DMS153 (cell line): ENCODE measurements at places on chromosomes 11 and 22.

DNA sequence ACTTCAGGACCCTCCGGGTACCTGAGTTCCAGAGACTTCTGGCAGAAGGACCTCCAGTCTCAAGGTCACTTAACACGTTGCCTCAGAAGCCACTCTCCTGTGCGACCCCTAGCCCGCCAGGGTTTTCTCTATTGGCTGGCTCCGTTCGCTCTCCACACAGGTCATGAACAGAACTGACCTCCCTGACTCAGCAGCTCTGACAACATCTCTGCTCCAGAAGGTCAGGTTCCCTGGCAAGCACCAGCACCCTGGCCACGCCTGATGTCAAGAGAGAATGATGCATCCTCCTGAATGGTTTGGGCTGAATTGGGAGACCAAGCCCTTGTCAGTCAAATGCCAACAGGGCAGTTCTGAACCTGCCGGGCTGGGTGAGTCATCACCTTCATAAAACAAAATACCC is 84.3 kb upstream of the TMEM45B start:
- DNase-seq = peak; percentile 66

- no peak for DNase-seq
Observed at GRCh38 chr11:119511614-119512306, 88.8 kb upstream of the THY1 start.

DNA sequence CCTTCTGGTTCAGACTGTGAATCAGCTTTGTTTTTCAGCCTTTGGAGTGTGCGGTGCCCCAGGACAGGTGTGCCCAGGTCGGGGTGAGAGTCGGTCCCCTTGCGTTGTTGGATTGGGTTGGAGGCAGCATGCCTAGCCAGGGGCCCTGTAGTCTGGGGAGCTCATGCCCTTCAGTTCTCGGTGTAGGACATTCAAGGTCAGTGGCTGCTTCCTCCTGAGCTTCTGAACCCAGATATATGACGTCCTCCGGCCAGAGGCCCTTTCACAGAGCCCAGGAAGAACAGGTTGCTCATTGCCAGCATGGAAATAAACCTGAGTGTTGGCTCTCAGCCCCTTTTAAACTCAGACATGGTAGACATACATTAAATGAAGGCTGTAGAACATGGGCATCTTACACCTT is 2.7 kb downstream of the CSRP3 start:
- DNase-seq = no peak

DNA sequence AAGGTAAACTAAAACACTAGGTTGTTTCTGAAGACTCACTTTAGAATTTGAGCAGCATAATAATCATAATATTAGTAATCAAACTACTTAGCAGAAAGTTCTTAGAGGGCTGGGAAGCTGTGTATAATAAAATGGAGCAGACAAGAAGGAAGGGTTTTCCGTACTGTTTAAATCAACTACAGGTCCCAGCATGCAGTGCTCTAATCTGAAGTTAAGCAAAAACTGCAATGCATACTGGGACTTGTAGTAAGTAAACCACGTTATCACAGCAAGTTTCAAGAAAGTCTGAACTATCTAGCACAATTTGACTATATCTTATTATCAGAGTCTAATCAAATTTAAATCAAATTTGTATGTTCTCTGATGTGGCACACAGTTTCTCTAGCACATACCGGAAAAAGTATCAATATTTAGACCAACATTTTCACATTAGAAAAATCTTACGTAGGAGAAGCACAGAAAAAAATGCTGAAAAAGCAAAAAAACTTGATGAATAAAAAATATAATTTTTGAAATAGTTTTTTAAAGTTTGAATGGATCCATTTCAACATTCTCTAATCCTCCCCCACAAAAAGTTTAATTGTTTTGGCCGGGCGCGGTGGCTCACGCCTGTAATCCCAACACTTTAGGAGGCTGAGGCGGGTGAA is 8.2 kb downstream of the PHF21A start:
- DNase-seq = peak; percentile 57

- DNase-seq = peak; percentile 24
Observed at GRCh38 chr11:116853461-116854073, 16.1 kb upstream of the APOA1 start.

DNA sequence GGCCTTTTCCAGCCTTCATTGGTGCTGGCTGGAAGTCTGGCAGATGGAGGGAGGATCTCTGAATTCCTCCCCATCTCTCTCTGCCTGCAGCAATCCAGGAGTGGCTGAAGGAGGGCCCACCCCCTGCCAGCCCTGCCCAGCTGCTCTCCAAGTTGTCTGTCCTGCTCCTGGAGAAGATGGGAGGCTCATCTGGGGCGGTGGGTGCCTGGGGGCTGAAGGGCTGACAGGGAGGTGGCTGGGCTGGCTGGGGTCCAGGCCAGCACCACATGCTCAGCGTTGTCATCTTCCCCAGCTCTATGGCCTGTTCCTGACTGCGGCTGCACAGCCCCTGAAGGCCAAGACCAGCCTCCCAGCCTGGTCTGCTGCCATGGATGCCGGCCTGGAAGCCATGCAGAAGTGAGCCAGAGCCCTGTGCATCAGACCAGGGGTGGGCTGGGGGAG is 12.2 kb downstream of the TKFC start:
- no peak for DNase-seq

DNA sequence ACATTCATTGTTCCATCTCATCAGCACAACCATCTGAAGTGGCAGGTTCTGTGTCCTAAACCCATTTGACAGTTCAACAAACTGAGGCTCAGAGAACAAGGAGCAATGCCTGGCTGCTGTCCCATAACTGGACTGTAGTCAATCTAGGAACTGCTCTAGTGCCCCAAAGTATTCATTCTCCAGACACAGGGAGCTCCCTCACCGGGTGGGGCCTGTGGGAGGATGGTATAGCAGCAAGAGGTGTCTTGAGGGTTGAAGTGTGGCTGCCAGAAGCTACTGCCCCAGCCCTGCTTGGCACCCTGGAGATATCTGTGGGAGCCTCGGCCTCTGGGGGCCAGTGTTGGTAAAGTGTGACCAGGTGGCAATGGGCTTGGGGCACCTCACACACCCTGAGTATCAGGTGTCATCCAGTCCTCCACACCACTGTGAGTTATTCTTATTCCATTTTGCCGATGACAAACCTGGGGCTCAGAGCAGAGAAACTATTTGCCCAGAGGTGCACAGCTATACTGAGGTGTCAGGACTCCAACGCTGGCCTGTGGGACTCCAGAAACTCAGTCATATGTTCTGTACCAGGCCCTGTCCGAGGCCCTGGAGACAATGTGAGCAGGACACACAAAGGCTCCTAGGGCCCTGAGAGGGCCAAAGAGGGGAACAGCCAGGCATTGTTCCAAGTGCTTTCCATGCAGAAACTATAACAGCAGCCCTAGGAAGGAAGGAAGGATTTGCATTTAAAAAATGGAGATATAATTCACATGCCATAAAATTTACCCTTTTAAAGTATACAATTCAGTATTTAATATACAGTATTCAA is 46.0 kb upstream of the KLHL35 start:
- no peak for DNase-seq
